ENCODE measurements at places on chromosomes 3 and 15. TPM values are rescaled to one million over a fixed set of nuclear protein-coding genes. Genes with fewer than 3 reads are reported as not detected.

The MUC20 gene
- total RNA-seq: 15.7 TPM

The GOLIM4 gene
- 52.9 TPM for total RNA-seq

DNA sequence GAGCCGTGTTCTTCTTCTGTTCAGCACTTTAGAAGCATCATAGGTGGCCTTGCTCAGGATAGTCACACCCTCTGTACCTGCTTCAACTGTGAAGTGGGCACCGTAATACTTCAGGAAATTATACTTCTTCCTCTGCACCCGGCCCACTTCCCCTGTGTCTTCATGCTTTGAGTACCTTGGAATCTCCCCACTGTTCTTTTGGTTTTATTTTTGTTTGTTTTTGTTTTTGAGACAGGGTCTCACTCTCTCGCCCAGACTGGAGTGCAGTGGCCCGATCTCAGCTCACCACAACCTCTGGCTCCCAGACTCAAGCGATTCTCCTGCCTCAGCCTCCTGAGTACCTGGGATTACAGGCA, 1.7 kb downstream of the P2RY14 start:
- DNase-seq: no peak

GRCh38 chr3:183377307-183377959, 51.0 kb downstream of the MCF2L2 start:
- no peak for DNase-seq

The IL20RB gene
- 0.23 TPM for total RNA-seq

Measured in lung (tissue), 17 donors.